Activated gamma-delta T cell treated with Interleukin-2 at 50 U/mL for 16 hours (primary cell): ENCODE measurements at places on chromosomes 12 and 14.

- no peak for DNase-seq
These were observed 79.2 kb upstream of the RTL1 start for GRCh38 chr14:100982762-100983161.

GRCh38 chr14:36942522-36943245 lies 229.7 kb downstream of the SLC25A21 start:
- DNase-seq = no peak

GRCh38 chr12:107990325-107990724 lies 138.8 kb upstream of the WSCD2 start:
- DNase-seq = peak; percentile 14

DNA sequence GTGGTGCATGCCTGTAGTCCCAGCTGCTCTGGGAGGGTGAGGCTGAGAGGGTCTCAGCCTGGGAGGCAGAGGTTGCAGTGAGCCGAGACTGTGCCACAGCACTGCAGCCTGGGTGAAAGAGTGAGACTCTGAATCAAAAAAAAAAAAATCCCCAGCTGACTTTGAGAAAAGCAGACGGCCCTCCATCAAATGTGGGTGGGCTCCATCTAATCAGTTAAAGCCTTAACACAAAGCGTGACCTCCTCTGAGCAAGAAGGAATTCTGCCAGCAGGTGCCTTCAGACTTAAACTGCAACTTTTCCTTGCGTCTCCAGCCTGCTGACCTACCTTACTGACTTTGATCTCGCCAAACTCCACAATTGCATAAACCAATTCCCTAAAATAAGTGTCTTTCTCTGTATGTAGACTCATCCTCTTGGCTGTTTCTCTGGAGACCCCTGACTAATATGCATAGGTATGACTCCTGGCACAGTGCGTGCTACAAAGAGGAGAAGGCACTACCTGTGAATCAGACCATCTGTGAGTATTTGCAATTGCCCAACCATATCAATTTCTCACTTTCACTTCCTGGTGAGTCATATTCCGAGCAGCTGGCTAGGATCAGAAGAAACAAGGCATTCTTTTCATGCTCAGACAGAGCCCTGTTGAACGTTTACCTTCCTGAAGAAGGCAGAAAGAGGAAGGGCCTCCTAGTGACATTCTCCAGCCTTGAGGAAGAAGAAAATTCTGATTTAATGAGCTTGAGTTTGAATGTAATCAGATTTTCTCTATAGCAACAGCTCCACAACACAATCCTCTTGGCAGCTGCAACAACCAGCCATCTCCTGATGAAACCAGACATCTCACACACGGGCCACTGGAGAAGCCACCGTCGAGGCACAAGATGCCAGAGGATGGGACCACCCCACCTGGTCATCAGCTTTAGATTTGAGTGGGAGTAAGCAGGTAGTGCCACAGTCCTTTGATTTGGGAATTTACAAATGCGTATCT lies 54.3 kb downstream of the CLMN start:
- DNase-seq = no peak
